T47D (cell line): ENCODE measurements at places on chromosomes 11 and 22.

- peak; percentile 27 for DNase-seq
Measured at GRCh38 chr11:76380159-76380976, 564 bp downstream of the THAP12 start.

DNA sequence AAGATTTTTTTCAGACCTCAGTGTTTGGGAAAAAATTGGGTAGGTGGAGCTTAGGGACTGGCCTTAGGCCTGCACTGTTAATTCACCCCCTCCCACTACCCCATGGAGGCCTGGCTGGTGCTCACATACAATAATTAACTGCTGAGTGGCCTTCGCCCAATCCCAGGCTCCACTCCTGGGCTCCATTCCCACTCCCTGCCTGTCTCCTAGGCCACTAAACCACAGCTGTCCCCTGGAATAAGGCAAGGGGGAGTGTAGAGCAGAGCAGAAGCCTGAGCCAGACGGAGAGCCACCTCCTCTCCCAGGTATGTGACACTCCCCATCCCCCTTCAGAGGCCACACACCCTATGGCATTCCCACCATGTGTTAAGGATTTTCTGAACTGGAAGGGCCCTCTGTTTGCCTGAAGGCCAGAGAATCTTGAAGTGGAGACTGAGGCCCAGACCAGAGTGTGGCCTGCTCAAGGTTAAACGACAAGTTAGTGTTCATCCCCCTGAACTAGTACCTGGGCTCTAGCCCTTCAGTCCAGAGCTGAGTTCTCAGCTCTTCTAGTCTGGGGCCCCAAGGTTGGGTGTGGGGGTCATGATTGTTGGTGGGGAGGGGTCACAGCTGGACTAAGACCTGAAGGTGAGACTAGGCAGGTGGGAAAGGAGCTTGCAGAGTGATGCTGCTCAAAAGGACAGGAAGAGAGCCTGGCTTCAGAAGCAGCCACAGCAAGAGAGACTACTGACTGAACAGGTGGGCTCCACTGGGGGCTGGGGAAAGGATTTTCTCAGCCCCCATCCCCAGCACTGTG, 2.3 kb upstream of the FOLR1 start:
- no peak for DNase-seq

DNA sequence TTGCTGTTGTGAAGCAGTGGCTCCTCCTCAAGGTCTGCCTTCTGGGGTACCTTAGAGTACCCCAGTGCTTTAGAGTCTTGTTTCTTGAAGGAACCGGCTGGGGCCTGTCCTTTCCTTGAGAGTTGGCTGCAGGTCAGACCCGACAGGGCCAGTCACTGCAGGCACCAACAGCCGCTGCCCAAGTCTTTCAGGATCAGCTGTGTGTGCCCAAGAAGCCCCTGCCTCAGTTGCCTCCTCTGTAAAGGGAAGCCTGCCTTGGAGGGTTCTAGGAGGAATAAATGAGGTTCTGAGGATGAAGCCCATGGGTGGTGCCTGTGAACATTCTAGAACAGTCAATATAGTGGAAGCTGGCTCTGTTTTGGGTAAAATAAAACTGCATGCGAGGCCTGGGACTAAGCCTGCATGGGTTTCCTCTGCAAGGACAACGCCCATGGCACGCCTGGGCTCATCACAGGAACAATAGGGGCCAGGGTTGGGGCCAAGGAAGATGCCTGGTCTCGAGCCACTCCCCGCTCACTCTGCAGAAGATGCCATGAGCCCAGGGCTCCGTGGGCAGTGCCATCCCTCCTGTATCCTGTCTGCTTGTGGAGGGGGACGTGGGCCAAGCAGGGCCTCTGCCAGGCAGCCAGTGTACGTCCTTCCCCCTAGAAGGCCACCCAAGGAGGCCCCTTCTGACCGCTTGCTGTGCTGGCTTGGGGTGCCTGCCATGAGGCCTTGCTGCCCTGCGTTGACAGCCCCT, 81.6 kb downstream of the MED15 start:
- DNase-seq: no peak

- no peak for DNase-seq
Measured at GRCh38 chr11:80103142-80103859, 662.5 kb upstream of the TENM4 start.

DNA sequence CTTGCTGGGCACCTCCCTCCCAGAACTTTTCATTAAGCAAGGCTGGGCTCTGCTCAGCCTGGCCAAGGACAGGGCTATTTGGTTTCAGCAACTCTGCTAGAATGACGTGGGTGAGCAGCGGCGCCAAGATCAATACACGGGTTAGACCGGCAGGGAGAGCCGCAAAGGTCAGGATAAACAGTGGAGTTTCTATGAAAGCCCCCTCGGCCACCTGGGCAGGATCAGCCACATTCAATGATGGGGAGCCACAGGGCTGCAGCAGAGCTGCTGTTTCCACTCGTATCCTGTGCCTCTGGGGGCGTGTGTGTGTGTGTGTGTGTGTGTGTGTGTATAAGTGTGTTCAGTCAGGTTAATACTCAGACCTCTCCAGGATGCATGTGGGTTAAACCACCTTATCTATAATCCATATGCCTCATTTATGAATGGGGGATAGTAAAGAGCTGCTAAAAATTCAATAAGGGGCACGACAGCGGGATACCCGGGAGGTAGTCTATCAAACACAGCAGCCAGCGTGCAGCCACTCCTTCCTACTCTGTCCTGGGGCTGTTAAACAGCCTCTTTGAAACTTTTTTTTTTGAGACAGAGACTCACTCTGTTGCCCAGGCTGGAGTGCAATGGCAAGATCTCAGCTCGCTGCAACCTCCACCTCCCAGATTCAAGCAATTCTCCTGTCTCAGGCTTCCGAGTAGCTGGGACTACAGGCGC, 34.8 kb downstream of the MYH9 start:
- DNase-seq: peak; percentile 67

DNA sequence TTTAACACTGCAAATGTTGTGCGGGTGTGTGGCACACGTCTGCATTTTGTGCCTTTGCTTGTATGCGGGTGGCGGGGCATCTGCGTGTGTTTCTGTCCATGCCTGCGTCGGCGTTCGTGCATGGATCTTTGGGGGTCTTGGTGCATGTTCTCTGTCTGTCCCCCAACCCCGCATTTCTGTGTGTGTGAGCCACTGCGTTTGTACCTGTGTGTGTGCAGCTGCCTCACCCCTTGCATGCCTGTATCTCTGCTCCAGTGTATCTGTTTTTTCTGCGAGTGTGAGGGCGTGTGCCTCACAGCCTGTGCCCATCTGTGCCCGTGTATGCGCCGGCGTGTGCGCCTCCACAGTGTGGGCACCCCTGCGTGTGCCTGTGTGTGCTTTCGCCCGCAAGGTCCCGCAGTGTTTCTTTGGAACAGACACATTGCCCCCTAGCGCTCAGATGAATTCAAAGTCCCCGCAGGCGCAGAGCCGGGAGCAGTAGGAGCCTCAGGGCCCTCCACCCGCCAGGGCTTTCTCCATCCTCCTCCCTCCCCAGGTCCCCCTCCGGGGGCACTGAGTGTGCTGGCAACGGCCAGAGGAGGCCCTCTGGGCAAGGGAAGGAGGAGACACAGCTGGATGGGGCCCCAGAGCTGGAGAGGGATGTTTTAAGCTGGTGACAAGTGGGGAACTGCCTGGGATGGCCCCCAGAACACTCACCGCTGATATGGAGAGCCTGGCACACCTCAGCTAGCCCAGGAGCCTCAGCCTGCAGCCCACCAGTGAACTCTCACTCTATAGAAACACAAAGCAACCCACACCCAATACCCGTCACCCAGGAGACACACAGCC, 3.1 kb upstream of the MN1 start:
- DNase-seq: peak; percentile 60

DNA sequence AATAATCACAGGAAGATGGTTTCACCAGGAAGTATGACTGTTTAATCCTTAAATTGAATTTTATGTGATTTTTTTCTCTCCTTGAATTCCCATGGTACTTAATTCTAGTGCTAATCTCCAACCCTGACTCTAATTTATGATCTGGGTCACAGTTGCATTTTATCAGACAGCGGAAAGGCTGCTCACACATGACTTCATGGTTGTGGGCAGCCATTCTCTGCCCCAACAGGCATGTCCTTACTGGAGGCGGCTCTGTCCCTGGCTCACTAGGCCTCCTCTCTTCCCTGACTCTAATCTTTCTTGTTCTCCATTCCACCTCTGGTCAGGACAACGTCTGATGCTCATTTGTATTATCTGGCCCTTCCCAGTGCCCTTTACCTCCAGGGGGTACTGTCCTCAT, 184.4 kb downstream of the CHST1 start:
- no peak for DNase-seq

GRCh38 chr11:64181506-64182411, 4.2 kb upstream of the STIP1 start:
- DNase-seq: peak; percentile 76

DNA sequence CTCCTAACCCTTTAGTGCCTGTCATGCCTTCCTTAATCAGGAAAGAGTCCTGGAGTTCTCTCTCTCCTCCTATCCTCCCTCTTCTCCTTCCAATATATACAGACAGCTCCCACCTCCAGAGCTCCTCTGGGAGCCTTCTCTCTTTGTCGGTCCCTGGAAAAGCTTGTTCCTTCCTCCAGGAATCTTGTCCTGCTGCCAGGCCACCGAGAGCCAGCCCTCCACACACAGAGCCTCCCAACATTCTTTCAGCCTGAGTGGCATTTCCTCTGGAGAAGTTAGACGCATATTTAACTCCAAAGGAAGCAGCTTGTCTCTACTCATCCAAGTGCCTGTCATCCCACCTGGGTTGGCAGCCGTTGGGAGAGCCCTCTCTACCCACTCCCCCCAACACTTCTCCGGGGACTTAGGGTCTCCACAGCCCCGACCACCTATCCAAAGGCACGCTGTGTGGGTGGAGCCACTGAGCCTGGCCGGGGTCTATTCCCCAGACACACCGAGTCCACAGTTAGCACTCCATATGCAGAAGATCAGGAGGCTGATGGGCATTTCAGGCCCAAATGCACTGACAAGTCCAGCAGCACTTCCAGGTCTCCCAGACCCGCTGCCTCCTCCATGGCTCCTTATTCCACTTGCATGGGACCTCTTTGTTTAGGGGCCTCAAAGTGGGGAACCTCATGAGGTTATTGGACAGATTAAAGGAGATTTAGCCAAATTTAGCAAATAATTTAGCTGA, 31.1 kb downstream of the DKK3 start:
- DNase-seq: peak; percentile 61

DNA sequence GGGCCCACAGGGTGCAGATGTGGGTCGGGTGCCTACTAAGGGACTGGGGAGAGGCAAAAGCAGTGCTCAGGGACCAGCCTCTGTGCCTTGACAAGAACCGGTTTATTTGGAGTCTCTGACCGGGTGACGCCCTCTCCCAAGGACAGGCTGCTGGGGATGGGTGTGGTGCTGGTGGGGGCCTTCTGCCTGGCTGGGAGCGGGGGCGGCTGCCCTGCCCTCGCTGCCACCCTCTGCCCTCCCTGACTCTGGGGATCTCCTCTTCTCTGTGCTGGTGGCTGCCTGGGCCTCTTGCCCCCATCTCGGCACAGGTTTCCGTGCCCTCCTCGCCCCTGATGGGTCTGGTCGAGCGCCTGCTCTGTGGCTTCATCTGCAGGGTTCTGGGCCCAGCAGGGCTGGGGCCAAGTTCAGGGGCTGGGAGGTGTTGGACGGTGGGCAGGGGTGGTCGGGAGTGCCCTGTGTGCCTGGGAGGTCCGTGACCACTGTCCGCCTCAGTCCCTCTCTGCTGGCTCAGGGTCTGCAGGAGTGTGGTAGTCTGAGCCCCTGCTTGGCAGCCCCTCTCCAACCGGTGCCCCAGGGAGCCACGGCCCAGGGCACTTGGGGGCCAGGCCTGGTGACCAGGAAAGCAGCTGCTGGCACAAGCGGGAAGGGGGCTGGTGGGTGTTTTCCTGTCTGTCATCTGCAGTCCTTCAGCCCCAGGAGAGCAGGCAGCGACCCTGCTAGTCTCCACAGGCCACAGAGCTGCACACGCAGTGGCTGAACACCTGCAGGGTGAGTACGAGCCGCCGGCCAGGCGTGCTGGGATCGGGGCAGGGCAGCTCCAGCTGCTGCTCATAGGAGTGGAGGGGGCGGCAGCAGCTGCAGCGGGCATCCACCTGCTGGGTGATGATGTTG, 23.5 kb downstream of the MUC6 start:
- no peak for DNase-seq

GRCh38 chr11:60625262-60625661, 74.2 kb upstream of the MS4A8 start:
- peak; percentile 79 for DNase-seq

GRCh38 chr11:34732831-34733230, 111.9 kb downstream of the EHF start:
- DNase-seq: no peak

DNA sequence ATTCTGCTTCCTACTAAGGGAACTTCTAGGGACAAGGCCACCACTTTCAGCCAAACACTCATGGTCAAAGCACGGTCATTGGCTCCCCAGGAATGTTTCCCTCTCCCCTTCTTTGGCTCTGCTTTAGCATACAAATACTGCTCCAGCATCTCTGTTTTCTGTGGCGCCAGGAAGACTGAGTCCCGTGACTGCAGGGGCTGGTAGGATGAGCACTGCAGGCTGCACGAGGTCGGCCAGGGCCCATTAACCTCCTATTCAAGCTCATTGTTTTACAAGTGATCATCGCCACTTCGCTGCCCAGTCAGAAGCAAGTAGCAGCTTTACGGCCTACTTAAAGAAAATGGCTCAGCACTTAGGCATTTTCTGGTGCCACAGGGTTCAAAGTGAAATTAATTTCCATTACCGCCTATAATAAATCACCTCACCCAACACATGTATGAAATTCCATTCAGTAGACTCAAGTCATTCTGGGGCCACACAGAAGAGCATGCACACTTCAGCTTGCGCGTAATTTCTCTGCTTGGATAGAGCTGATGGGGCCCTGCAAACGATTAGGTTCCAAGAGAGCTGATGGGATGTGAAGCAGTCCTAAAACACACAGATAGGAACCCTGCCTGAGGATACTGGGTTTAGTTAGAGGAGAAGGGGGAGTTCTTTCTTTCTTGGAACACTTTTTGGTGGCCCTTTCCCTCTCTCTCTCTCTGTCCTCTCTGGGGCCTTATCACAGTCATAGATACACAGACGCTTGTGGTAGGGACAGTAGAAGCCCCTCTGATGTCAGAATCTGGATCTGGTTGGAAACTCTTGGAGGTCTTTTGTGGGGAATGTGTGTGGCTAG, 173.7 kb downstream of the KIF18A start:
- DNase-seq: no peak
